Fibroblast of skin of right quadriceps (primary cell): ENCODE measurements at places on chromosomes 7 and 10.

GRCh38 chr7:132685277-132685676 is 109.0 kb upstream of the PLXNA4 start:
- no peak for DNase-seq

DNA sequence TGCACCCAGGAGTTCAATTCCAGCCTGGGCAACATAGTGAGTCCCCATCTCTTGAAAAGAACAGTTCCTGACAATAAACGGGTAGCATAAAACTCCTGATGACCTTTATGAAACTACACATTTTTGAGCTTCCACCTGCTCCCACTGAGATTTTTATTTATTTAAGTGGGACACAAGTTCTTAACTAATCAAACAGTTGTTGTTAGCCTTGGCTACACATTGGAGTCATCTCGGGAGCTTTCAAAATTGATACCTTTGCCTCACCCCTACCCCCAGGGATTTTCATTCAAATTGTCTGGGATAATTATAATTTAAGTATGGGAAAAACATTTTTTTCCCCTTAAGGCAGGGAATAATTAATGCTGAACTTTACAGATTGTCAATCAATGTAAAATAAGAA is 39.3 kb downstream of the MALSU1 start:
- no peak for DNase-seq

GRCh38 chr7:139495580-139496125 is 12.2 kb upstream of the KLRG2 start:
- DNase-seq, result no peak

DNA sequence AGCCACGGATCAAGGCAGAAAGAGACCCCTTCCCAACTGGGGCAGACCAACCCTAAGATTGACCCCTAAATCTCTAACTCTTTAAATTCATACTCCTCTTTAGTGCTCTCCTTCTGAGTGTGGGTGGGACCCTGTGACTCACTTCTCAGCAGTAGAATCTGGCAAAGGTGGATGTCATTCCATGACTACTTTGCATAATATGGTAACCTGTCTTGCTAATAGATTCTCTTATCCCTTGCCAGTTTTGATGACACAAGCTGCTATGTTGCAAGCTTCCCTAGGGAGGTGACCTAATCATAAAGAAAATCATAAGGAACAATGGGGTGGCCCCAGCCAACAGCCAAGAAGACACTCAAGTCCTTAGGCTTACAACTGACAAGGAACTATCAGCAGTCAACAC is 155.4 kb upstream of the VWC2 start:
- no peak for DNase-seq

GRCh38 chr7:74134117-74134620 is 40.0 kb upstream of the EIF4H start:
- DNase-seq, result peak; percentile 10

GRCh38 chr10:130804281-130804680 is 507.2 kb downstream of the TCERG1L start:
- DNase-seq, result no peak

GRCh38 chr10:28912017-28912783 is 234.9 kb downstream of the BAMBI start:
- DNase-seq, result no peak

DNA sequence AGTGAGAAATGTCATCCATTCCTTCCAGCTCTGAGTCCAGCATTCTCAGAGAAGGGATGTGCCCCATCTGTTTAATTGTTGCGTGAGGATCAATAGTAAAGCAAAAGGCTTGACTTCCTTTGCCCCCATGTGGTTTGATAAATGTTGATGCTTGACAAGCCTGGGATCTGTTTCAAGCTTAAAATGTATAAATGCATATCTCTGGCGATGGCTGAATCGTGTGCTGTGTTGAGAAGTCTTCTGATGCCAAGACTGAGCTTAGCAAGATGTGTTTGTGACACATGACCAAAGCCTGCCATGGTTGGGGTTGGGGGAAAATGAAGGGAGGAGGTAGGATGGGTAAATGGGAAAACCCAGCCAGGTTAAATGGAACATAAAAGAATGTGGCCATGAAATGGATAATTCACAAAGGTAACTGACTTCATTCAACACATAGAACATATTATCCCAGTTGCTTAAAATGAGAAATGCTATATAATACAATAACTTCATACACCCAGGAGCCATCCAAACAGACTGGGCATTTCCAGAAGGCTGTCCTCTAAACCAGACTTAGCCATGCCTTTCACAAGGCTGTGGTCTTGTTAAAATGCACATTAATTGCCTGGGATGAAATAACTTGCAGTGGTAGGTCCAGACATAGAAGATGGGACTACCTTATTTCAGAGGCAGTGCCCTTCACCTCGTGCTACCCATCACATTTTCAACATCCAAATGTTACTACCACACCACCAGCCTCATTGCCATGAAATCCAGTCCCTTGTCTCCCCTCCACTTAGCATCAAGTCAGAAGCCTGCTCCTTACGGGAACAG is 147.3 kb upstream of the PDE1C start:
- DNase-seq, result no peak

DNA sequence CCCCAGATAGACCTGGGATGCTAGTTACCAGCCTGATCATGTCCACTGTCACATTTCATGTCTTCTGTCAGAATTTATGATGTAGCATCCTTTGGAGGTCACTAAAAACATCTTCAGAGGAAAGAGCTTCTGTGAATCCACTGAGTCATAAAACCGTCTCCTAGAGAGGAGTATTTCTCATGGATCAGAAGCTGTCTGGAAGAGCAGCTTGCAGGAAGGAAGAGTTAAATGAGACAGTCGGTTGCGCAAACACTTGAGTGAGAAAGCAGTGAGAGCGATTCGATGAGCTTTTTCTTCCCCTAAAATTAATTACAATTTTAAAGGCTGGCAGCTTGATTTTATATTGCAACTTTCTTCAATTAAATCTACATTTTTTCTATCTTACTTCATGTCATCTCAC is 47.2 kb upstream of the WDR11 start:
- no peak for DNase-seq

DNA sequence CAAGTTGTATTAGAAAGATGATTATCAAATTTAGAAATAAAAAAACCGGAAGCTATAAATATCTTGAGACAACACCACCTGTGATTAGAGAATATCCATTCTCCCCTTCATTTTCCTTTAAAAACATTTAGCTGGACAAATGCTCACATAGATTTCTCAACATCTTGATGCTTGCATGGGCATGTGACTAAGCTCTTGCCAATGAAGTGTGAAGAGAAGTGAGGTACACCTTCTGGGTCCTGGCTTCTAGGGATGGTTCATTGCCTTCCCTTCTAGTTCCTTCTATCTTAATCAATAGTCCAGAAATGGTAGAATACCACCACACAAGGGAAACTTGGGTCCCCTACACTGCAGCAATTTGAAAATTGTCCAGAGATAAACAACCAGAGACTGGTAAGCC is 41.0 kb downstream of the WAPL start:
- no peak for DNase-seq

DNA sequence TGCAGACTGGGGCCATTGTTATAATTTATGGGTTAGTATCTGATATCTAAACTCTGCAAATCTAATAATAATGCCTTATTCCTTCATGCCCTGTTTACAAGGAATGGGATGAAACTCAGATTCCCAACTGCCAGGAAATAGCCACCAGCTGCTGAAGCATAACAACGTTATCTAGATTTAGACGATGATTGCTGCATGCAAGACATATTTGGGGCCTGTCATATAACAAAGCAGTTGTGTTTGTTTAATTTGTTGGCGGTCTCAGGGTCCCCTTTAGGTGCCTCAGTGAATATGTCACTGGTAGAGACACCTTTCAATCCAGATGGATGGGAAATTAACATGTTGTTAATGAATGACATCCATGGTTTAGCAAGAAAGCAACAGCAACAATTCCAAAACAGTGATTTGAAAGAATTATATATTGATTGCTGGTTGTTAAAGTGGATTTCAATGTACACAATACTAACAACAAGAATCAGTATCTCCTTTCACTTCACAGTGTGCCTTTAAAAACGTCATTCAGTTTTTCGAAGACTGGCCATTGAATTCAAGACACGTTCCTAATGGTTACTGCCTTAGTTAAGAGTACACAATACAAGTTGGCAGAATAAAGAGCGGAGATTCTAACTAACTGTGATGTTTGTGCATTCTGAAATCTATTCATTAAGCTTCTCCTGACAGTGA is 860.6 kb upstream of the CELF2 start:
- DNase-seq, result no peak

DNA sequence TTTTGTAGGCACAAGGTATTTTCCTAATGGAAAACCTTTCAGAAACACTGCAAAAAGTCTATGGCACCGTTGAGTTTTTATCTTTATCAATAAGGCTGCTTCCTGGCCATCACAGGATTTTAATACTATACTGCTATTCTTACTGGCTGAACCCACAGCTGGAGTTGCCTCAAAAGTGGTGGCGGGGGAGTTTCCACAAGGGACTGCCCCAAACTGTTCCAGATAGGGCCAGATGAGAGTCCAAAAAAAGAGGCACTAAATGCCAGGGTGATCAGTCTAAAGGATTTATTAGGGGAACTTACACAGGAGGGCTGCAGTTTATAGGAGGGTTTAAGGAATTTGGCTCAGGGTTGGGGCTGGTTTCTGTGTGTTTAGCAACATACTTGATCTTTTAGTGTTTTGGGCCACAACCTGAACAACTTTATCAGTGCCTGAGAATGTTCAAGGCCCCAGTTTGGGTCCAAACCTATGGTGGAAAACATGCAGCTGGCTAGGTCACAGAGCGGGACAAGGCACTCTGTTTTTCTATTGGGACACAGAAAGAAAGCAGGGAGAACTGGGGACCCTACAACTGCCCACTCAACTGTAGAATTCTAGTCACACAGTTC is 41.4 kb downstream of the STAM start:
- no peak for DNase-seq

DNA sequence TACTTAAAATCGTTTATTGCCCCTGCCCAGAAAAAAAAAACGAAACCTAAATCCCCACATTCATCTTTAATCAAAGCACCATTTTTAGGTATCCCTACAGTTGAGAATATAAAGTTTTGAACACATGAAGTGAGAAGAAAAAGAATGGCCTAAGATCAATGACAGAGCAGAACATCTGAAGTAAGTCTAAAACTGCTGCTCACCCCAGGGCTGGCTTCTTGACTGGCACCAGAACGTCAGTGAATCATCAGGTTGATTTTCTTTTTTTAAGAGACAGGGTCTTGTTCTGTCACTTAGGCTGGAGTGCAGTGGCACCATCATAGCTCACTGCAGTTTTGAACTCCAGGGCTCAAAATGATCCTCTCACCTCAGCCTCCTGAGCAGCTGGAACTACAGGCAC is 24.9 kb downstream of the SHTN1 start:
- no peak for DNase-seq

GRCh38 chr7:29297194-29297890 is 102.8 kb downstream of the CHN2 start:
- no peak for DNase-seq

DNA sequence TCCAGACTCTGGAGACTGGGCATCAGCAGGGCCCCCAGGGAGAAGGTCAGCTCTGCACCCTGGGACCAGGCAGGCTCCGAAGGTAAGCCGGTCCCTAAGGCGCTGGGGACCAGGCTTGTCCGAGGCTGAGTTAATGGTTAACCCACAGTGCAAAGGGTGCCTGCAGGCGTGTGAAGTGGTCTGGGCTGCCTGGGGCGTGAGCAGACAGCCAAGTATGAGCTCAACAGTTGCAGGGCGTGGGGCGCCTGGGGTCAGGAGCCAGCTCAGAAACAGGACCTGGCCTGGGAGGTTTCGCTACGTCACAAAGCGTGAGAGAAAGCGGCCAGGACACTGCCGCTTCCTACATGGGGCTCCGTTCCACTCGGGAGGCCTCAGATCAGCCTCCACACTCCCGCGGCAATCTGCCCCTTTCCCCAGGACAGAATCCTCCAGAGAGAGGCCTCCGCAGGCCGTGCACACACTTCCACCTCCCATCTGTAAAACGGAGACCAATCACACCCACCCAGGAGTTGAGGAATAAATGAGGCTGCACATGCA is 16.0 kb downstream of the PDGFA start:
- no peak for DNase-seq

DNA sequence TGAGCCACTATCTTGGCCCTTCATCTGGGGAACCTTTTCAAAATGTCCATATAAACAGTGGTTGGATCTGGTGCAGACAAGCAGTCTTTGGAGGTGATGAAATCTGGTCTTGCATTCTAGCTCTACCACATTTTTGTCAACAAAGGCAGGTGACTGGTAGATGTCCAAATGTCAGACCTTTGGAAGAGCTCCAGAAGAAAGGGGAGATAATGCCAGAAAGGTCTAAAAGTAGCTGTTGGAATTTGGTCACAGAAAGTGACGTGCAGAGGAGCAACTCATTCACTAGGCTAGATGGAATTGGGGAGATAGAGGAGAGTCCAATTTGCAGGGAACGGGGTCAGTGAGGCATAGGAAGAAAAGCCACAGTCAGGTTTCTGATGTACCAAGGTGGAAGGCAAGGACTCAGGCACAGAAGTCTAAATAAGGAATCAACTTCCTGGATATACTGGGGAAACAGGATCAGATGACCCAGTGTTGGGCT is 36.4 kb upstream of the WAC start:
- DNase-seq, result no peak

DNA sequence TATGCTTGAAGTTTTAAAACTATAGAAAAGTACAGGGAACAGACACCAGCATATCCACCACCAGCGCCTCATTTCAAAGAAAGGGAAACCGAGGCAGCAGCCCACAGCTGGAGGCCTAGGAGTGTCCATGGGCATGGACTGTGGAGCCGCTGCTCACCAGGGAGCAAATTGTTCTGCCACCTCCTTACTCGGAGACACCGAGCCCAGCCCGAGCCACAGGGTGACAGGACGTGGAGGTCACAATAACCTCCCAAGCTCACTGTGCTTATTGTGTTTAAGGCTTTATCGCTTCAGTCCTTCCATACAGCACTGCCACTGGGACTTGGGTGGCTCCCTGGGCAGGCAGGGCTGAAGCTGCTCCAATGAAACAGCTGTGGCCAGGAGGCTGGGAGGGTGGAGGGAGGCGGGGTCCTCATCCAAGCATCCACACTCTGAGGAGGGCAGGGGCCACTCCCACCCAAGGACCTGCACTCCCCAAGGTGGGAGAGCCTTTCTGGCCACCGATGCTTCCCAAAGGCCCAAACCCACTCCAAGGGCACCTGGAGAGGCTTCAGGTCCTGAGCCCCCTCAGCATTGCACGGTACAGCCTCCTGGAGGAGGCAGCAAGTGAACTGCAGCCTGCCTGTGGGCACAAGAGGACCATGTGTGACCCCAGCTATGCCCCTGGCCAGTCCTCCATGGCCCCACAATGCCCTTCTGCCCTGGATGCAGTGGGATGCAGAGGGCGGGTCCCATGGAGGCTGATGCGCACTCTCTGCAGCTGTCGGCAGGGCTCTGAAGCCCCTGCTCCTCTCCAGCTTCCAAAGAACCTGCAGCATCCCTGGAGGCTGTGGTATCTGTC is 38.7 kb upstream of the RET start:
- DNase-seq, result no peak

DNA sequence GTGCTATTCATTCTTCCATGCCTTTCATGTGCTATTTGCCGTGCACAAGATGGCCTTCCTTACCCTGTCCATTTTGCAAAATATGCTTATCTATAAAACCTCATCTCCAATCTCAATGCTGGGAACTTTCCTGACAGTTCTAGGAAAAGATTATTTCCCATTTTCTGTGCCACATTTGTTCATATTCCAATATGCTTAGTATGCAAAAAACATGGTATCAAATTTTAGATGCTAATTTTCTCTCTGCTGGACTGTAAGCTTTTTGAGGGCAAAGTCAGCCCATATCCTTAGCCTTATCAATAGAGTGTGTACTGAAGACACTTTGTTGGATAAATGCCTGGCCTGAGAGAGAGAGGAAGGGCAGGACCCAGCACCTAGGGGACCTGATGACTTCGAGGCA is 39.4 kb downstream of the MGAM2 start:
- DNase-seq, result no peak

- DNase-seq, result peak; percentile 50
Observed at GRCh38 chr10:87585565-87586514, 73.8 kb upstream of the PAPSS2 start.
